Activated T-helper 17 cell treated with anti-CD3 and anti-CD28 coated beads, Interleukin-2, amount 50 U/mL, for 72 hours (primary cell): ENCODE measurements at places on chromosomes 1 and 21. TPM values are rescaled to one million over a fixed set of nuclear protein-coding genes. Genes with fewer than 3 reads are reported as not detected.

GRCh38 chr1:157734321-157734720 is 33.8 kb upstream of the FCRL3 start:
- ATAC-seq = no peak

DNA sequence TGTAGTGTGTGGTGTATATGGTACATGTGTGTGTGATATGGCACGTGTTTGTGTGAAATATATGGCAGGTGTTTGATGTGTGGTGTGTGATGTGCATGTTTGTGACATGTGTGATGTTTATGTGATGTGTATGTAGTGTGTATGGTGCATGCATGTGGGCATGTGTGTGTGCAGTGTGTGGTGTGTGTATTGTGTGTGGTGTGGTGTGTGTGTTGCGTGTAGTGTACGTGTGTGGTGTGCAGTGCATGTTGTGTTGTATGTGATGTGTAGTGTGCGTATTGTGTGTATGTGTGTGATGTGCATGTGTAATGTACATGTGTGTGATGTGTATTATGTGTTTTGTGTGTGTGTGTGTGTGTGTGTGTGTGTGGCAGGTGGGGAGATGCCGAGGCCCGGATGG is 65.7 kb downstream of the SLC19A1 start:
- ATAC-seq = no peak

DNA sequence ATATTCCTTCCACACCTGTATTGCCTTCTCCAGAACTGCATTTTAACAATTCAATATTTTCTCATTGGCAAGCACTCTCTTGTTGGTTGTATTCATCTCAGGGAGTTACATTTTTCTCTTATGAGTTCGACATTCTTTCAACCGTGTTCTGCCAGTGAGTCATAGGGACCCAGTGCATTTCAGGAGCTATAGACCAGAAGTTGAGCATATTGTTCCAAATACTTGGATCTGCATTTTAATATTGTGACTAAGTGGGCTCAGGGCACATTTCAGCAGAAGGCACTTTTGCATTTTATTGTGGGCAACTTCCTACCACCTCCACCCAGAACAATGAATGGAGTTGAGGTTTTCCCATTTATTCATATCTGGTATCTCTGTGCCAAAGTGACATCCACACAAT is 132.8 kb downstream of the TNFSF18 start:
- no peak for ATAC-seq

DNA sequence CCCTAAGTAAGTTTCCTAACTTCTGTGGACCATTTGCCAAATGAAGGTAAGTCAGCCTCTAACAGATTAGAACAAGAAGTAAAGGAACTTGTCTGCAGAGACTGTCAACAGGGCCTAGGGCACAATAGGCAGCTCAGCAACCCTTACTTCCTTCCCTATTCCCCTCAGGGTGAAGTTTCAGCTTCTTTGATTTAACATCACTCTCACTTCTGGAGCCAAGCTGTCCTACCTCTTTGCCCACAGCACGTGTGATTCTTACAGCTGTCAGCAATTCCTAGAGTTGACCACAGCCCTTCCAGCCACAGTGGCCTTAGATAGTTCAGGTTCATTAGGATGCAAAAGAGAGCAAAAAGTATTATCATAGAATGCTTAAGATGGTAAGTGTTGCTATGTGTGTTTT is 7.6 kb upstream of the EIF4G3 start:
- no peak for ATAC-seq

GRCh38 chr1:231423648-231424047 is 1.6 kb upstream of the EGLN1 start:
- no peak for ATAC-seq

DNA sequence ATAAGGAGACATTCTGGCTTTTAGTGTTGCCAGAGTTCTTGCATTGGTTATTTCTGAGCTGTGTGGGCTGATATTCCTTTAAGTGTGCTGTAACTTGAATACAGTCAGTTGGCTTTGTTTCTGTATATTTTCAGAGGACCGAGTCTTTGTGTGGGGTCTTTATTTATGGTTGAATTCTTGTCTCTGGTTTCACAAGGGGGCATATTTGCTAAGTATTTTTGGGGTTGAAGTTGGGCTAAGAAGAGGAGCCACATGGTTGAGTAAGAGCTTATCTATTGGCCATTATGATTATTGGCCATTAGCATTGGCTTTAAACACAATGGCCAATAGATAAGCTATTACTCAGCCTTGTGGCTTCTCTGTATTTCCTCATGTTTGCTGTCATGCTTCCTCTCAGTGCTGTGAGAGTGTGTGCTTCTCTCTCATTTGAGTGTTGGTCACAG is 26.3 kb upstream of the PTGFR start:
- ATAC-seq = no peak

DNA sequence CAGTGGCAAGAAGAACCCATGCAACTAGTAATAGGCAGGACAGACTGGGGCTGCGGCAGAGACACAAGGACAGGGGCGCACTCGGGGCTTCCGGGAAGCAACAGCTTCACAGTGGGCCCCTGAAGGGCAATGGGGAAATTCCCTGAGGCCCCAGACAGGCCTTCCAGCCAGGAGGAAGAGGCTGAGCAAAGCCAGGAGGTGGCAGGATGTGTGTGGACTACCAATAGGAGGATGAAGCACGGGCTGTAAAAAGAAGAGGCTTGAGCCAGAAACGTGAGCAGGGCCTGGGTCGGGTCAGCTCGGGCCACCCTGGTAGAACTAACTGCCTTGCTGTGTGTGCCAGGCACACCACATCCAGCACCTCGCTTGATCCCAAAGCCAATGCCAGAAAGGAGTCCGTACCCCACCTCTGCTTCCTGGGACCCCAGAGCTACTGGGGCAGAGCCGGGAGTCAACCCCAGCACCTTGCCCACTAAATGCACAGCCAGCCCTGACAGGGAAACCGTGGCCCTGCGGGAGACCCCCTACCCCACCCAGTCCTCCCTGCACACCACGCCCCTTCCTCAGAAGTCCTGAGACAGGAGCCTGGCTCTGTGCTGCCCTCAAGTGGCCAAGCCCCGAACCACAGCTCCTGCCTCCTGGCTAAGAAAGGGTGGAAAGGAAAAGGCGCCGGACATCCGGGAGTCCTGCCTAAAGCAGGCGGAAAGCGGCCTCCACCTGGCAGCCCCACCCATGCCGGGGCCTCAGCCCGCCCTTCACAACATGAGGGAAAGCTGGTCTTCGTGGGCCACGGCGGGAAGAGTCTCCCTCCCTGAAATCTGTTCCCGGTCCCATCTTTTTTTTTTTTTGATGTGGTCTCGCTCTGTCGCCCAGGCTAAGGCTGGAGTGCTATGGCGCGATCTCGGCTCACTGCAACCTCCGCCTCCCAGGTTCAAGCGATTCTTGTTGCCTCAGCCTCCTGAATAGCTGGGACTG is 33.7 kb downstream of the TTC39A start:
- peak; percentile 78 for ATAC-seq

DNA sequence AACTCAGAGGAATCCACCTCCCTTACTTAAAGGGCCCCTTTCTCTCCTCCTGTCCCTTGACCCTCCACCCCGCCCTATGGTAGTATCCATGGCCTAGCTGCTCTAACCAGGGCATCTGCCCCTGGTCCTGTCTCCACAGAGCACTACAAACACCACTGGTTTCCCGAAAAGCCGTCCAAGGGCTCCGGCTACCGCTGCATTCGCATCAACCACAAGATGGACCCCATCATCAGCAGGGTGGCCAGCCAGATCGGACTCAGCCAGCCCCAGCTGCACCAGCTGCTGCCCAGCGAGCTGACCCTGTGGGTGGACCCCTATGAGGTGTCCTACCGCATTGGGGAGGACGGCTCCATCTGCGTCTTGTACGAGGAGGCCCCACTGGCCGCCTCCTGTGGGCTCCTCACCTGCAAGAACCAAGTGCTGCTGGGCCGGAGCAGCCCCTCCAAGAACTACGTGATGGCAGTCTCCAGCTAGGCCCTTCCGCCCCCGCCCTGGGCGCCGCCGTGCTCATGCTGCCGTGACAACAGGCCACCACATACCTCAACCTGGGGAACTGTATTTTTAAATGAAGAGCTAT is 1.7 kb downstream of the BTG2 start:
- ATAC-seq = no peak

DNA sequence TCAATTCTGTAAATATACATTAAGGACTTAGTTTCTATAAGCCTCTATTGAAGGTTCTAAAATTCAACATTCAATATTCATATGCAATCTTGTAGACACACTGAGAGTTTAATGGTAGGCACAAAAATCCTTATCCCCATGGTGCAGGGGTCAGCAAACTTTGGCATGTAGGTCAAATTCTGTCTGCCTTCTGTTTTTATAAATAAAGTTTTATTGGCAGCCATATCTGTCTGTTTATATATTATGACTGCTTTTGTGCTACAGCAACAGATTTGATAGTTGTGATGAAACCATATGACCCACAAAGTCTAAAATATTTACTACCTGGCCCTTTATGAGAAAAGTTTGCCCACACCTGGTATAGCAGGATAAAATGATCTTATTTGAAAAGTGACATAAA is 91.2 kb upstream of the PPIH start:
- no peak for ATAC-seq

- peak; percentile 41 for ATAC-seq
Measured at GRCh38 chr1:233614173-233614742, 352 bp downstream of the KCNK1 start.

- ATAC-seq = no peak
Measured at GRCh38 chr1:35433714-35434113, 123.5 kb downstream of the KIAA0319L start.

DNA sequence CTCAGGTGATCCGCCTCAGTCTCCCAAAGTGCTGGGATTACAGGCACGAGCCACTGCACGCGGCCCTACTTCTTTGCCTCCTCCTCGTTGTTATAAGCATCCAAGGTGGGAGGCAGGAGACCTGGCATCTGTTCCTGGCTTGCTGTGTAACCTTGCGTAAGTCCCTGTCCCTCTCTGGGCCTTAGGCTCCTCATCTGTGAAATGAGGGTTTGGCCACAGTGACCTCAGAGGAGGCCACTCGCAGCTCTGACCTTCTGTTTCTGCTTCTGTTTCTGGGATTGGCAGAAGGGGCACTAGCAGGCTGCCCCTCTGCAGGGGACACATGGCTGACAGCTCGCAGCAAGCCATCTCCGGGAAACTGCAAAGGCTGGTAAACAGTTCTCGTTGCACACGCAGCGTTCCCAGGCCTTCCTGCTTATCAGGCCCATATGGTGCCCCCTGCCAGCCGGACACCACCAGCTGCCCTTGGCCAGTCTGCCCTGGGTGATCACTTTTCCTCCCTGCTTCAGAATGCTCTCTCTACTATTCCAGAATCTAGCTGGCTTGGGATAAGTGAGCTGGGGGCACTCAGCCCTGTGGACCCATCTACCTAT is 2.6 kb upstream of the LDLRAP1 start:
- no peak for ATAC-seq

DNA sequence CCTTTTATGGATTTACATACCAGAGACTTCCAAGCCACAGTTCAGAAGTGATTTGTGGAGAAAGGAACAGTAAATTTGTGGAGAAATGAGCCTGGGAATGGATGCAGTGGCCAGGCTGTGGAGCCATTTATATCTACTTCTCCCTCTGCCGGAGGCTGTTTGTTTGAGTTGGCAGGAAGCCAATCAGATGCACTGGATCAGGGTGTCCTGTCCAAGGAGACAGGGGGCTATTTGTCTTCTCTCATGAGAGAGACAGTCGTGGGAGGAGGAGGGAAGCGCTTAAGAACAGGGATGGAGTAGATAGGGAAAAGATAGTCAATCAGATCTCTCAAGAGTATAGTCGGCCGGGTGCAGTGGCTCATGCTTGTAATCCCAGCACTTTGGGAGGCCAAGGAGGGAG is 2.8 kb upstream of the HAPLN2 start:
- ATAC-seq = no peak

- ATAC-seq = no peak
Measured at GRCh38 chr1:151892190-151892589, 17.1 kb downstream of the THEM4 start.

DNA sequence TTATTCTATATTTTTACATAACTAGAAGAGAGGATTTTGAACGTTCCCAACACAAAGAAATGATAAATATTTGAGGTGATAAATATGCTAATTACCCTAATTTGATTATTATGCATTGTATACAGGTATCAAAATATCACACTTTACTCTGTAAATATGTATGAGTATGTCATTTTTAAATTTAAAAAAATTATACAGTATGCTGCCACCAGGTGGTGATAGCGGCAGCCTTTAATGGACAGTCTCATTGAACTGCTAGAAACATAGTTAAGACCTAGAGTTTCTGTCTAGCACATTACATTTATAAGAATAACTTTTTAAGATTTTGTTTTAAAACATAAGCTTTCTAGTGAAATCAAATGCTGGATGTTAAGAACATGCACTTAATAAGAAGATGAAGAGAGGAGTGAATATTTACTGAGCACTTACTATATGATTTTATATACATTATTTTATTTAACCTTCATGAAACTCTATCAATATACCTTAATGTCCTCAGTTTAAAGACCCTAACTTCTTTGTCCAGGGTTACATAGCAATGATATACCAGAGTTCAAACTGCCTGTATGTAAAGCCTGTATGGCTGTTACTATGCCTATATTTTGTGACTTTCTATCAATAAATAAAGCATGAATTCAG is 207.1 kb downstream of the NUF2 start:
- ATAC-seq = no peak

GRCh38 chr1:225464851-225465792 is 37.3 kb upstream of the LBR start:
- ATAC-seq = no peak

DNA sequence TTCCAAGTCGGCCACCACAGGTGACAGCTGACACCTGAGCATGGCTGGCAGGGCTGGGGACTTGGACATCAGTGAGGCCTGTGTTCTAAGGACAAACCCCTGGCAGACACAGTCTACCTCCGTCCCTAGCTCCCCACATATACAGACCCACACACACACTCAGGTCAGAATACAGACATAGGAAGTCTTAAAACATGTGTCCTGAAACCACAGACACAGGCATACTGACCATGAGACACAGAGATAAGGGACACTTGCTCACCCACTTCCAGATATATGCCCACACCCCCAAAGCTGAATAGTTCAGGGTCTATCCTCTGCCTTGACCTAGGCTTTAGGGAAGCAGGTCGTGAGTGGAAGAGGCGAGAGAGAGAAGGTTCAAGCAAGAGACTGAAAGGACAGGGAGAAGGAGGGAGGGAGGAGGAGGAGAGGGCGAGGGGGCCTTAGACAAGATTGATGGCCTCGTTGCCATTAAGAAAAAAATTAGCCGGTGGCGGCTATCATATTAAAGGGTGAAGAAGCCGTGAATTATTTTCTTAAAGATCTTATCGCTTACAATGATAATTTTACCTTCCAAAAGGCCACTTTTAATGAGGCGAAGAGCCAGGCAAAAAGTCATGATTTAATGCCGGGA is 49.9 kb downstream of the TMEM53 start:
- no peak for ATAC-seq

GRCh38 chr1:176858433-176858916 is 306.0 kb downstream of the ASTN1 start:
- ATAC-seq = no peak

- no peak for ATAC-seq
Measured at GRCh38 chr1:168732736-168733135, 3.7 kb upstream of the DPT start.

Gene MTF1
- 27.2 TPM for total RNA-seq

Gene MPC2
- total RNA-seq = 51.1 TPM

Gene CD53
- total RNA-seq = 427 TPM

Gene OR2W3
- not detected for total RNA-seq

Gene TYW3
- total RNA-seq = 27.9 TPM

Gene TNFRSF4
- total RNA-seq = 1,007 TPM

Gene PEAR1
- not detected for total RNA-seq

Gene LCE2A
- total RNA-seq = not detected

Gene OLFM3
- total RNA-seq = not detected

Gene ADORA3
- total RNA-seq = not detected
